ENCODE measurements at places on chromosomes 7 and 10.

DNA sequence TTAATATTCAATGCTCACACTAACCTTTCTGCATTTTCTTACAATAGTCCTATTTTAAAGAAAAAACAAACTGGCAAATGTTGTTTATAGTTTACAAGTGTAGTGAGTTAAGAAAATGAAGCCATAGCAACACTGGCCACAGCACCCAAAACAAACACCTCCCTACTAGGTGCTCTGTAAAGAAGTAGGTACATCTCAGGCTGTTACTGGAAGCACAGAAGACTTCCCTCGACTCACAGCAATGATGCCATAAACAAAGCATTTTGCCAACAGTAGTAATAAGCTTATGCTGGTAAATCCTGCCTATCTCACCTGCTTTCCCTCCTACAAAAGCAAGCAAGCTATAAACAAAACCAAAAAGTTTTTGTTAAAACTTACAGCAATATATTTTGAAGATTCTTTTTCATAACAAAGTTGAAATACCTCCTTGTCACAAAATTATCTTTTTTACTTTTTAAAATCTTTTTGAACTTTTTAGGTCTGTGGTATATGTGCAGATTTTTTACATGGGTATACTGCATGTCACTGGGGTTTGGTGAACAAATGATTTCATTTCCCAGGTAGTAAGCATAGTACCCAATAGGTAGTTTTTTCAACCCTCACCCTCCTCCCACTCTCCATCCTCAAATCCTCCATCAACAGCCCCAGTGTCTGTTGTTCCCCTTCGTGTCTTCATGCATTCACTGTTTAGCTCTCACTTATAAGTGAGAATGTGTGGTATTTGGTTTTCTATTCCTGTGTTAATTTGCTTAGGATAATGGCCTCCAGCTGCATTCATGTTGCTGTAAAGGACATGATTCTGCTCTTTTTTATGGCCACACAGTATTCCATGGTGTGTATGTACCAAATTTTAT, 28.4 kb downstream of the COA1 start:
- DNase-seq, result no peak

- peak; percentile 9 for DNase-seq
Measured at GRCh38 chr10:110758898-110759297, 112.8 kb upstream of the PDCD4 start.

- DNase-seq, result peak; percentile 36
Measured at GRCh38 chr10:71396084-71396710, 523 bp upstream of the CDH23 start.

DNA sequence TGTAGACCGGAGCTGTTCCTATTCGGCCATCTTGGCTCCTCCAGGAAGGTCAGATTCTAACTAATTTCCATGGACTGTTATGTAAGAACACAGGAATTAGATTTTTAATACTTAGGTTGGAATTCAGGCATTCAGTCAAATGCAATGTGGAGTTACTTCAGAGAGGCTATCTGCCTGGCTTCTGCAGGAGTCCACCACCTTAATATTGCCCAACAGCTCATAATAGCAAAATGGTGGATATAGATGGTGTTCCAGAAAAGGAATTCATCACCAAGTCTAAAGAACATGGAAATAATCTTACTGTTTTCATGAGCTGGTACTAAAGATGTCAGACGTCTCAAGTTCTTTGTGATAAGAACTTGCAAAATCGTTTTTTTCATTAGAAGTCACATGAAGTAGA, 39.5 kb downstream of the CRHR2 start:
- no peak for DNase-seq

DNA sequence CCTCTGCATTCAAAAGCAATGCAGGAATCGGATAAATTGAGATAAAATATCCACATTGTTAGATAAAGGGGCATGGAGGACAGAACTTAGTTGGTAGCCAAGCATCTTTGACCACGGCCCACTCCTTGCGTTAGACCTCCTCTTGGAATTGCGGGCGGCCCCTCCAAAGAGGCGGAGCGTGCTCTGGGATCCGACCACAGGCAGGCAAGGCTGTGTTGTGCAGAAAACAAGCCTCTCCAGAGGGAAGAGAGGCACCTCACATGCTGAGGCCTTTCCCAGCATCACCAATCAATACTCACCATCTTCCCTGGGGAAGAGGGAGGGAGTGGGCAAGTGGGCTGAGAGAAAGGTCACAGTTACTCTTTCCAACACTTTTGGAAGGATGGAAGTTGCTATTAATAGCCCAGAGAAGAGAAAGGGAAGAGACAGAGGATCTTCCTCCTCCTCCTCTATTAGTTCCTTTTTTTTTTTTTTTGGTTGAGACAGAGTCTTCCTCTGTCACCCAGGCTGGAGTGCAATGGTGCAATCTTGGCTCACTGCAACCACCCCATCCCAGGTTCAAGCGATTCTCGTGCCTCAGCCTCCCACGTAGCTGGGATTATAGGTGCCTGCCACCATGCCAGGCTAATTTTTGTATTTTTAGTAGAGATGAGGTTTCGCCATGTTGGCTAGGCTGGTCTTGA, 49.7 kb upstream of the NRF1 start:
- DNase-seq, result no peak

GRCh38 chr7:12731214-12731656, 43.8 kb downstream of the ARL4A start:
- no peak for DNase-seq

DNA sequence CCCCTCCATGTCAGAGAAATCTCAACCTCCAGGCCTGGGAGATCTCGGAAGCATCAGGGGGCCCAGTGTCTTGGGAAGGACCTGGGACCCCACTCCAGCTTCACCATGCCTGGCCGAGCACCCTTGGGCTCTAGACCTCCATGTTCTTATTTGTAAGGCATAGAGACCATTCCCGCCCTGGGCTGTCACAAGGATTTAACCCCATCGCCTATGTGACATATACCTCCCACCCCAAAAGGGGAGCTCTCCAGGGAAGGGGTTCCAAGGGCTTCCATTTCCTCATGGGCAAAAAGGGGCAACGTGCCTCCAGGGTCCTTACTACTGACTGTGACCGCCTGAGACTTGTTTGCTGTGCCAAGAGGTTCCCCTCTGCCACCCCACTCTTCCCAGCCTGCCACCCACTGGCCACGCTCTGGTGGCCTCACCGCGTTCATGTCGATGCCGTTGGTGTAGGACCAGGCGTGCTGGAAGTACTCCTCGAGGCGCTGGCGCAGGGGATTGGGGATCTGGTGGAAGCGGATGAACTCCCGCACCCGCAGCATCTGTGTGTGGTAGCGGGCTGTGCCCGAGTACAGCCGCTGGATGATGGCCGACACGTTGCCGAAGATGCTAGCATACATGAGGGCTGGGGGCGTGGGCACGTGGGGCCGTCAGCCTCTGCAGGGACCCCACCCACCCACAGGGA, 27.5 kb downstream of the KCNH2 start:
- DNase-seq, result no peak

GRCh38 chr7:98283127-98283886, 1.8 kb downstream of the BRI3 start:
- DNase-seq, result no peak

DNA sequence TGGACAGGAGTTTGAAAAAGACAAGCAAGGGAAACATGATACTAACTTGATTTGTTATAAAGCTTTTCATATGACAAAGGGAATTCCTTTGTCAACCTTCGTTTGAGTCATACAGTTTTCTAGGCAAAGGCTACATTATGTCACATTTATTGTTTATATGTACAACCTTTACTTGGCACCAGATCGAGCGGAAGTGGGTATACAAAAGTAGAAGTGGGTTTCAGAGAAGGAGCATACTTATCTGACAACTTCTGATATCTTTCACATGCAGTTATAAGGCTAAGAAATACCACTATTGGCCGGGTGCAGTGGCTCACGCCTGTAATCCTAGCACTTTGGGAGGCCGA, 11.0 kb downstream of the STMP1 start:
- no peak for DNase-seq

DNA sequence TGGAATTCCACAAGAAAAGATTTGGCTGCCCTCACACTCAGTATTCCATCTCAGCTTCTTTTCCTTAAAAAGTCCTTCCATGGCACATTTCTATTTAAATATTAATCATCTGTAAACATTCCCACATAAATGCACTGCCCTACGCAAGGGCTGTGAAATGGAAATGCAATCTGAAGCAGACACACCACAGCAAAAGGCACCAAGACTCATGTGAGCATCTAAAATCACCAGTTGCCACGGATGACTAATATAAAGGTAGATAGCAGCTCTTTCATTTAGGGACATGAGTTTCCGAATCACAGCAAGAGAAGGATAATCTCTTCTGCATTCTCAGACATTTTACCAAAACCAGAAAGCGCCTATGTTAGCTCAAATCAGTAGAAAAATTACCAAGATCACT, 31.6 kb downstream of the COA1 start:
- DNase-seq, result no peak

DNA sequence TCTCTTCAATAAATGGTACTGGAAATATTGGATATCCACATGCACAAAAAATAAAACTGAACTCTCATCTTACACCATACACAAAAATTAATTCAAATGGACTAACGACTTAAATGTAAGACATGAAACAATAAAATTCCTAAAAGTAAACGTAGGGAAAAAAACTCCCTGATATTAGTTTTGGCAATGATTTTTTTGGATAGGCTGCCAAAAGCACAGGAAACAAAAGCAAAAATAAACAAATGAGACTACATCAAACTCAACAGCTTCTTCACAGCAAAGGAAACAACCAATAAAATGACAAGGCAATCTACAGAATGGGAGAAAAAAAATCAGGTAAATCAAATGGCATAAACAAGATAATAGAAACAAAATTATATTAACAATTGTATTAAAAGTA, 65.7 kb downstream of the ORC5 start:
- no peak for DNase-seq

DNA sequence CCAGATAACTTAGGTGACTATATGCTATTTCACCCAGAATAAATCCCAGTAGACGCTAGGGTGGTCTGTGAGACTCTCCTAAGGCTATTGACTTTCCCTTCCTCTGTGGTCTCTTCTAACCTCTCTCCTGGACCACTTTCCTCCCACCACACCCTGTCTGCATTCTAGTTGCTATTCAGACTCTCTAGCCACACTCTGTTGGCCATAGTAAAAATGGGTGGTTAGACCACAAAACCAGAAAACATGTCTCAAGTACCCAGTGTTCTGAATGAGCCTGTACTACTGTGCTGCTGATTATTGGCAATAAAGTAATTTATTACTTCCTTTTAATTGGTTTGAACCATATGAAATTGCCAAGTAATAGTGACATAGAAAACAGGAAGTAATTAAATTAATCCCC, 240.8 kb downstream of the KIF20B start:
- no peak for DNase-seq

GRCh38 chr10:113907166-113907565, 52.7 kb downstream of the NHLRC2 start:
- no peak for DNase-seq

DNA sequence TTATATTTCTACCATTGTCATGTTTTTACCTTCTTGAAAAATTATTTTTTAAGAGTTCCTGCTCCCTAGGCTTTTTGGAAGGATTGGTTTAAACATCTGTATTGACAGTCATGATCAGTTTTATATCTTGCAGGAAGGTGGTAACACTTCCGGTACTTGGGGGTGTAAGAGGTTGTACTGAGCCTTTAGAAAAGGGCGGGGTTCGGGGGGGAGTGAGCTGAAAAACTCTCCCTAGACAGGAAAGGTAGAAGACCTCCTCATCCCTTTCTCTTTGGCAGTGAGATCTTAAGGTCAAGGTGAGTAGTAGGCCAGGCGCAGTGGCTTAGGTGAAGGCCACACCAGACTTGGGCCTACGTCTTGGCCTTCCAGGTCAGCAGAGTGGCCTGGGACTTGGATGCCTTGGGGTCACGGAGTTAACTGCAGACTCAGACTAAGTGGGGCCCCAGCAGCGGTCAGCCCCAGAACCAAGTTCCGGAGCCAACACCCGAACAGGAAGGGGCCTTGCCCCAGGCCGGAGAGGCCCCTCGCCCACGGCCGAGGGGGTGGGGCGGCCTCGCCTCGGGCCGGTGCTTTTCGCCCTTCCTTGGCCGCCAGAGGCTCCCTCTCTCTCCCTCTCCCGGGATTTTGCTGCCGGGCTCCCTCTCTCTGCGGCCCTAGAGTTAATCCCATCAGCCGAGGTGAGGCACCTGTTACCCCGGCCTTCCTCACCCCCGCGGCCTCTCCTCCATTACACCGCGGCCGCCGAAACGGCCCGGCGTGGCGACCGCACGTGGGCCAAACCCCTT, at the start of gene PPP1R9A:
Gene PPP1R9A, plus strand, starts transcription at position 569 of the 785 bp plus-strand sequence. CDS start 2,520 bp downstream, outside the sequence.
- DNase-seq, result peak; percentile 23

DNA sequence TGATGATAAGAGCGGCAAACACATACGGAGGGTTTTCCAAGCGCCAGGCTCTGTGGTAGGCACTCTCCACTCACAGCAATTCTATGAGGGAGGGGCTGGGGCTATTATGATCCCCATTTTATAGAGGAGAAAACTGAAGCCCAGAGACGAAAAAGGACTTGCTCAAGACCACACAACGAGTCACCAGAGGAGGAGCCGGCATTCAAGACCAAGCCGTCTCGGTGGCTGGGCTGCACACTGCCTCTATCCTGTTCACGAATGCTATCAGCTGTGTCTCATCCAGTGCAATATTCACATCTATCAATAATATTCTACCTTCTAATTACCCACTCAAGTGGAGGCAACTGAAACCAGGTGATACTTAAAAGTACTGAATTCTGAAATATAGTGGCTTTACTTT, 67.8 kb upstream of the NMT2 start:
- no peak for DNase-seq

DNA sequence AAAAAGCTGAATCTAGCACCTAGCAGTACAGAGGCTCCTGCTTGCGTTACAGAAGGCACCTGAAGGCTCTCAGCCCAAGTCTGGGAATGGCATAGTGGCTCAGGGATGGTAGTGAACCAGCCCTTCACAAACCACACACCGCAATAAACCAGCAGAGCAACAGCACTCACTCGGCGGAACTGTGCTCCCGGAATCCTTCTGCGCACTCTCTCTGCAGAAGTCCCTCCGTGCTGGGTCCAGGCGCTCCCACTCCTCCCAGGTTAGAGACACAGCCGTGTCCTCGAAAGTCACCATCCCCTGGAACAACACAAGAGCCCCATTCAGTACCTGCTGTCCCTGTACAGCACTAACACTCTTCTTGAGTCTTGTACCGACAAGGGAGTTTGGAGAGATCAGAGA, 1.5 kb downstream of the ZNF394 start:
- no peak for DNase-seq

DNA sequence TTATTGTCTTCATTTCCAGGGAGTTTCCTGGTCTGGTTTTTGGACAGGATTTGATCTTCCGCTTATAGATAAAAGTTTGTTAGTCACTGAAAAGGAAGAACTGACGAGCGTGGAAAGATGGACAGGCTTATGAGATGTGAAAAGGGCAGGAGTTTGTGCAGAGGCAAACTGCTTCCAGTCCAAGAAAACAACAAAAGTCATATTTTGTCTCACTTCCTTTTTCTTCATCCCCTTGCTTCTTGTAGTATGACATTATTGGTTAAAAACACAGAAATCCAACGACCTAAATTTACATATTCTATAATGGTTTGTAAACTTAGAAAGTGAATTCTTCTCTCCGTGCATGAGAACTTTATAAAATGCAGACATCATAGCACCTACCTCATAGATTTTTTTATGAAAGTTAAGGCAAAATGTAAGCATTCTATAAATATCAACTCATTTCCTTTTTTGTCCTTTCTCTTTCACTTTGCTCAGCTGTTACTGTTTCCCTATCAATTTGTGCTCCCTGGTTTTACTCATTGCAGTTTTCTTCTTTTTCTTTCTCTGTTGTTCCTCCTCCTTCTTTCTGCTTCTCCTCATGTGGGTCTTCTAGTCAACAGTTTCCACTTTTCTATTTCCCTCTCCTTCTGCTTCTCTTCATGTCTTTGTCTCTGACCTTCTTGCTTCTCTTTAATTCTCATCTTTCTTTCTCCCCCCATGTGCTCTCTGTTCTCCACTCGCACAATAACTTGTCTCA, 370.2 kb downstream of the ARL4A start:
- no peak for DNase-seq

Data from SW 1271 (cell line).